Tongue (tissue), 3 donors: ENCODE measurements at places on chromosomes 2 and 18.
A peak's percentile ranks its signal among the peaks of the same experiment; 100 is the strongest.

- DNase-seq: no peak
These were observed 208.2 kb upstream of the REV1 start for GRCh38 chr2:99697811-99698568.

DNA sequence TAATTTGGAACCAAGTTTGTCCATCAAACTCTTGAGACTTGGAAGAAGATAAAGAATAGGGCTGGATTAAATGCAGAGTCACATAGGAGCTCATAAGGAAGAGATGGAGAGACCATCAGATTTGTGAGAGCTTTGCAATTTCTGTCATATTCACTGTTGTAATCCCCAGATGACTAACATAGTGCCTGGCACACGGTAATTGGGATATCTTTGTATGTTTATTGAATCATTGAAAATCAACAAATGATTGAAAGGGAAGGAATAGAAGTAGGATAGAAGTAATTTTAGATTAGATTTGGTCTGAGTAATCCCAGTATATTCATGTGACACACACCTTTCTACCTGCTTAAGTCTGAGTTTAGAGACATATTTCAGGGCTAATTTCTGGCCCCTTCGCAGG, 75.4 kb downstream of the LCLAT1 start:
- no peak for DNase-seq

GRCh38 chr18:75687626-75688025, 260.1 kb upstream of the SMIM21 start:
- DNase-seq: no peak

DNA sequence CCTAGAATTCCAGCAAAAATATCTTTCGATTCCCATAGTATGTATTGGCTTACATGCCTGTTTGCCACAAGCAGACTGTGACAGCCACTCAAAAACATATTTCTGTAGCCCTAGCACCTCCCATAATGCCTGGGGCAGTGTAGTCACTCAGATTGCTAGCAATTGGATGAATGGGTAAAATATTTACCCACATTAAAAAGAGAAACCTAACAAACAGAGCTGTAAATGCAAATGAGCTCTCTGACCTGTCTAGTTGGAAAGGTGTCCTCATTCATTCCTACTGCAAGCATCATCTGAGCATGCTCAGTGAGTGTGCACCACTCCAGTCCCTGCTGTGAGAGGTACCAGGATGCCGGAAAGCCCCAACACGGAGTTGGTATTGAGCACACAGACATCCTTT, 234.0 kb upstream of the RAB12 start:
- DNase-seq: no peak

DNA sequence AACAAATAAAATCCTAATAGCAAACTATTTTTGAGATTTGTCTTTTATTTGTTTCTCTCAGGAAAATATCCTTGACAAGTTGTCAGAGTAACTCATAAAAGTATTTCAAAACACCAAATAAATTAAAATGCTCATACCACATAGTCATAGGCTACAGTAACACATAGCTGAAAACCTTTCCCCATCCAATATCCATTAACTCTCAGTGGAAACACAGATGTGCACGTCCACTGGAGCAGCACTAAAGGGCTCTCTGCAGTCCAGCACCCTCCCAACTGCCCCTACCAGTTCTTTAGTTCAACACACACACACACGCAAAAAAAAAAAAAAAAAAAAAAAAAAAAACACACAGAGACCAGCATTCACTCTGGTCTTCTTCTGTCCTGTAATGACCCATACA, 879 bp upstream of the XDH start:
- no peak for DNase-seq

DNA sequence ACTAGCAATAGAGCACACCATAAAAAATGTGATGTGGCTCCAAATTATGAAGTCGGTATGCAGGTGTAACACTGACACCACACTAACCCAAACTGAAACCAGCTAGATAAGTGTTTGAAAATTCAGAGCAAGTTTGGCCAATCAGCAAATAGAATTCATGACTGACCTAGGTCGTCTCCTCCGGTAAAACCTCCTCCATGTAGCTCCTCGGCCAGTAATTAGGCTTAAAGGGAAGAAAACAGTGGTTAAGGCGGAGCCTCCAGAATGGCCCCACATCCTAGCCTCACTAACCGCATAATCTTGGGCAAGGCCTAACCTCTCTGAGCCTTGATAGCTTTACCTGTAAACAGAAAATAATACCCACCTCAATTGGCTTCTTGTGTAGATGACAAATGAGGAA, 30.1 kb downstream of the C1D start:
- DNase-seq: no peak

- DNase-seq: no peak
These were observed 45.7 kb upstream of the STK17B start for GRCh38 chr2:196217116-196217515.

DNA sequence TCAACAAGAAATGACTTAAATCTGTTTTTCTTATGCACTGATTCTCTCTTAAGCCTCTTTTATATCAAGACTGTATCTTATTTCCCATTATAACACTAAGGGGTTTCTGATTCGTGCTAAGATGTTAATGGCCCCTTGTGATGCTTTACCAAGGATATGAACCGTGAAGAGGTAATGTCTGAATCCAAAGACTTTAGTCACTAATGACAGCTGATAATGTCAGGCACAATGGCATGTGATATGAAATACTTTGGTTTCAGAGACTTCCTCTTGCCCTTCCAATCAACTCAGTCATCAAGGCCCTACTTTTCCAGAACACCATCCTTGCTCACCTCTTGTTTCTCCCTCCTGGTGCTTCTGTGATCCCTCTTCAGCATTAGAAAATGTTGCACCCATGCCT, 262.8 kb downstream of the KCNE4 start:
- DNase-seq: no peak

GRCh38 chr2:98479959-98480524, 35.4 kb downstream of the INPP4A start:
- peak; percentile 78 for DNase-seq

DNA sequence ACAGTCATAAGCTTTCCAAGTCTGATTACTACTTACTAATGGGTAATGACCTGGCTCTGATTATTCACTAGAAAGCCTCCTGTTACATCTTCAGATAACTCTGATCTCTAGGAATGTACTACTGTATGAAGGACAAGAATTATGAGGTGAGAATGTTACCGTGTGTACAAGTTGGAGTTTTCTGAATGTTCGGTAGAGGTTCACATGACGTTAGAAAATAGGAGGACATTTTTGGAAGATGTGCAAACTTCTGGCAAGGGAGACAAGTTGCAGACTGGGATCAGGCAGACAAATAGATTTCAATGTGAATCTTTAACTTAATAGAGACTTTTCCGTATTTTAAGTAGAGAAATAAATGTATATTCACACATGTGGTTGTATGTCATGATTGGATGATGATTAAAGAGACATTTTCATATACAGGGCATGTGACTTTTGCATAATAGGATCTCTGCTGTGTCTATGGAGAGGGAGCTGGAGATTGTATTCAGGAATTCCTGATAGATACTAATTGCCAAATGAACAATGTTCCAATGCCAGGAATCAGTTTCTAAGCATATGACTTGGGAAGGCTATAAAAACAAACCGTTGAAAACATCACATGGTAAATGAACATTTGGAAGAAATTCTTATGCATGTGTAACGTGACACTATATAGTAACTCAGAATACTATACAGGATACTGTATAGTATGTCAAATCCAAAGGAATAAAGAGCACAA, 1695.8 kb upstream of the PIK3C3 start:
- peak; percentile 26 for DNase-seq

- DNase-seq: peak; percentile 84
These were observed 79.4 kb upstream of the ASB18 start for GRCh38 chr2:236343400-236344161.

GRCh38 chr2:206323486-206323885, 49.0 kb downstream of the ZDBF2 start:
- no peak for DNase-seq

GRCh38 chr2:174040417-174040701, 75.2 kb upstream of the SP3 start:
- DNase-seq: no peak

GRCh38 chr2:28449488-28450395, 46.1 kb upstream of the PLB1 start:
- no peak for DNase-seq

GRCh38 chr2:67579216-67579615, 182.1 kb downstream of the ETAA1 start:
- no peak for DNase-seq

- no peak for DNase-seq
These were observed 88.1 kb upstream of the KLF7 start for GRCh38 chr2:207253666-207254345.

- DNase-seq: no peak
These were observed 127.6 kb downstream of the PMAIP1 start for GRCh38 chr18:60027397-60027796.

- DNase-seq: no peak
These were observed 88.5 kb downstream of the ICA1L start for GRCh38 chr2:202782940-202783558.

DNA sequence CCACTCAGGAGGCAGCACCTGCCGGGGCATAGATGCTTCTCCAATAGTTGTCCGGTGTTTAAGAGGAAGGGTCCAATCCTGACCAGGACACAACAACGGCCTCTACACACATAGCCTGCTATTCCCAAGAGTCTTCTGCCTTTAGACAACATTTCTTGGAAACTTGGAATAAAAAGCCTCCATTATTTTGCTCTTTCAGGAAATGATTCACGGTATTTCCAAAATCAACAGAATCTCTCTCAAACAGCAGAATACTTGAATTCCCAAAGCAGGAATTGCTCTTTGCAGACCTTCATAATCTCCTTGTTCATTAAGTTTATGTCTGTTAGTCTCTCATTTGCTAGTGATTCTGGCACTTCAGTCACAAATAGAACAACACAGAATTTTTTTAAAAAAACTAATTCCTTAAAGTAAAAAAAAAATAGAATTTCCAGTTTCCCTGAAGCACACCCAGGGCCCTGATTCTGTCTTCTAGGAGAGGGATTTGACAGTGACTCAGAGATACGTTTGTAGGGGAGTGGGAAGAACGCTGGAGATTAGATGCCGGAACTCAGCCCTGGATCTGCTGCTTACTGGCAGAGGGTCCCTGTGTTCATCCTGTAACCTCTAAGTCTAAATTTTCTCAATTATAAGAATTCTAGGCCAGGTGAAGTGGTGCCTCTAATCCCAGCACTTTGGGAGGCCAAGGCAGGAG, 74.7 kb downstream of the NAB1 start:
- peak; percentile 32 for DNase-seq

DNA sequence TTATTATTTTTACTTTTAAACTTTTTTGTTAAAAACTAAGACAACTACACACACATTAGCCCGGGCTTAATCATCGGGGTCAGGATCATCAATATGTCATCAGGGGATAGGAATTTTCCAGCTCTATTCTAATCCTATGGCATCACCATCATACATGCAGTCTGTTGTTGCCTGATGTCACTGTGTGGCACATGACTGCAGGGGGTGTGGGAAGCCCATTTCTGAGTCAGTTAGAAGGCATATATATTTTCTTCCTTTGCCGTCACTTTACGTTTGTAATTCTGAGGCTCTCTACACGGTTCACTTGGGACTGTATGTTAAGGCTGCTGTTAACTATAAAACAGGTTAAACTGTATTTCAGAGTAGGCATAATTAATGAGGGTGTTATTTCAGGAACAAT, 144.4 kb upstream of the ITGA6 start:
- DNase-seq: peak; percentile 59

DNA sequence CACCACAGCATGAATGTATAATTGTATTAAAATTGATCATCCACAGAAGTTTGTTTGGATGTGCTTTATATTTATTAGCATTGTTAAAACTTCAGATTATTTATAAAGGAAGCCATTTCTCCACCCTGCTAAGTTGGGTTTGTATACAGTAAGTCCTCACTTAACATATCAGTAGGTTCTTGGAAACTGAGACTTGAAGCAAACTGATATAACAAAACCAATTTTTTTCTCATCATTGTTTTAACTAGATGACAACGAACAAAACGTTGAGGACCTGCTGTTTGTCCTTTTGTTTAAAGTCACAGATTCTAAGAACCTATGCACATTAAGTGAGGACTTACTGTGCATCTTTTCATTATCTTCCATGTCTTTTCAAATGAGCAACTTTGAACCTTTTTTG, 17.1 kb downstream of the C2orf69 start:
- DNase-seq: no peak

- DNase-seq: no peak
These were observed 4.6 kb downstream of the TXNL4A start for GRCh38 chr18:79983793-79984192.

GRCh38 chr18:34598120-34598635, 111.9 kb upstream of the DTNA start:
- DNase-seq: no peak

GRCh38 chr2:46383784-46384456, 86.7 kb downstream of the EPAS1 start:
- DNase-seq: no peak

DNA sequence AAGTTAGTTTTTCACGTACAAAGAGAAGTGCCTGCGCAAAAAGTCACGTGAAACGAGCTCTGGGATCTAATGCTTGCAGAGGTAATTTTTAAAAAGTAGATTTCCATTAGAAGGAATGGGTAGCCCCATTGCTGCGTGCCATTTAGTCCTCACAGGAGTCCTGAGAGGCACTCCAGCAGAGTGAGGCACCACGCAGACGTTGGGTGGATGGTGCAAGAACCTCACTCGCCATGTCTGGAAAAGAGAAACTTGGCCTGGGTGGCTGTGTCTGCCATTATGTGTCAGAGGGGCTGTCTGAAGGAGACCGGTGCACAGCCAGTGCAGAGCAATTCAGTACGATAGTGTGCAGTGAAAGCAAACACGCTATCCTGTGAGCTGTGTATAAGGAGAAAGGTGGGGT, 1.8 kb upstream of the HDAC4 start:
- DNase-seq: no peak

GRCh38 chr18:11927497-11927896, 19.4 kb upstream of the MPPE1 start:
- DNase-seq: no peak

DNA sequence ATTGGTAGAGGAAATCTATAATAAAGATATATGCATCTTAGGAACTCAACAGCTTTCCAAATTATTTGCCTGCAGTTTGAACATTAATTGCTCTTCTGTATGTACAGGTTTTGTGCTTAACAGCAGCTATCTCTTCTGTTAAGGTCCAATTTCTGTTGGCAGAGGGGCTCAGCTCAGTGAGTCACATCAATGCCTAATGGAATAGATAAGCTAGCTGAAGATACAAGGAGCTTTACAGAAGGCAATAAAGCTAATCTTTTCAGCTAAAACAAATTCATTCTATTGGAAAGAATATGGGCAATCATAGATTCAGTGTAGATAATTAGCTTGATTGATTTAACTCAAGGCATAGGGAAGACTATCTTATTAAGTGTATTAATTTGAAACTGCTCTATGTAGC, 58.4 kb upstream of the UNC80 start:
- DNase-seq: no peak

GRCh38 chr2:157790780-157791179, 85.3 kb downstream of the ACVR1 start:
- DNase-seq: no peak

DNA sequence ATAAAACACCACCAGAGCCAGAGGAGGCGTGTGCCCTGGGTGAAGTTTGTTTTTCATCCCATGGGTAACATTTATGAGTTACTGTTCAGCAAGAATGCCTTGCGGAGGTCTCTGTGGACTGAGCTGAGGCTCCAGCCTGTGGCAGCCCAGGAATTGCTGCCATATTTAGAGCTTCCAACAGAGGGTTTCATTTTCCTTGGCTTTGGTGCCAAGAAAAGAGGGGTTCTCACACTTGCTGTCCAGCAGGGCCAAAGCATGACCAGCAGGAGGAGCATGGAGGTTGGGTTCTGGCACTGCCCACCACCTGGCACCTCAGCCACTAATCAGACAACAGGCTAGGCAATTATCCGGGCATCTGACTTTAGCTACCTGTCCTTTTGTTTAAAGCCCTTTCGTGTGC, 36.7 kb downstream of the EPAS1 start:
- no peak for DNase-seq

GRCh38 chr2:8527031-8527430, 154.8 kb upstream of the ID2 start:
- DNase-seq: no peak
